ENCODE measurements at places on chromosomes 12 and 14. TPM values are rescaled to one million over a fixed set of nuclear protein-coding genes. Genes with fewer than 3 reads are reported as not detected.

DNA sequence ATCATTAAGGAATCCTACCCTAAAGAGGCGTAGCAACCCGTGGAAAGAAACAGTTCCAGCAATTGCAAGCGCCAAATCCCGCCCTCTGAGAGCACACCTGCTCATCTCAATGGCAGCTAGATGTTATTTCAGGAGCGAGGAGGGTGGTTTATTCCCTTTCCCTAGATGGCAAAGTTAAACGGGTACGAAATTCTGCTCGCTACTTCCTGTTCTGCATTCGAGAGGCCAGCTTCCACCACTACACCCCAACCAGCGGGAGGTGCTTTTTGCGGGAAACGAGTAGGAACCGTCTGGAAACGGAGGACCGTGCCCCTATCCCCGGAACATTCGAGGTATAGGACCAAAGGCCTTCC is 536 bp downstream of the VPS29 start:
- peak overlapping the region; percentile 99 for H3K27ac ChIP-seq
- DNase-seq = no peak
- peaks cover 13% of the 10 kb centered on the region for H3K36me3 ChIP-seq
- H3K27me3 ChIP-seq = no peaks in the 10 kb centered on the region

DNA sequence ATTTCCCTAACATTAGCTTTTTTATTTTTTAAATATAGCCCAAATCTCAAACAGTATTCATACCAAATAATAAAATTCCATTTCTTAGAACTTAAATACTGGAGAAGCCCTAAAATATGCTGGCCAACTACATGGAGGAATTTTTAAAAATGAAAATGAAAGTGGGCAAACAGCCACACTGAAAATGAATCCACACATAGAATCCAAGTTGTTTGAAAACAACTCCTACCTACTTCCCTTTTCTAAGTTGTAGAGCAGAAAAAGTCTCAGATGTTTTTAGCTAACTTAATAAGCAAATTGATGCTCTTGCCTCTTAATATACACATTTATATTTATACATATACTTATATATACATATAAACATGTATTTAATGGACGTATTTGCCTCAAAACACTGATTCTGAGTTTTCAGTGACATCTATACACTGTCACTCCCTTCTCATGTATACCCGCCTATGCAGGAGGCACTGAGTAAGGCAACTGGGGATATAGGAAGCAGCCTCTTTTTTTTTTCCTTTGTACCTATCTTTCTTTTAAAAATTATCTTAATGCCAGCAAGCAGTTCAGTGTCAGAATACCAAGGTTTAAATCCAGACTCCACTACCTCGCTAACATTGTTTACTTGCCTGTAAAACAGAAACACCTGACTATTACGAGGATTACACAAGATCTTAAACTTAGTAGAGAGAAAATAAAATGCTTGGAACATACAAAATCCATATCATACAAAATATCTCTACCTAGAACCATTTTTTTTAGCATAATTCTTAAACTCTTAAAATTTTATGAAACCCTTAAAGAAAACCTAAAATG is 13.3 kb downstream of the DICER1 start:
- H3K27ac ChIP-seq = peak overlapping the region; percentile 68
- peaks cover 16% of the 10 kb centered on the region for H3K4me1 ChIP-seq
- no peak for DNase-seq
- H3K36me3 ChIP-seq = no peaks in the 10 kb centered on the region
- H3K4me3 ChIP-seq = no peak overlapping the region

GRCh38 chr12:92270521-92270920 is 124.9 kb upstream of the BTG1 start:
- H3K36me3 ChIP-seq = no peaks in the 10 kb centered on the region
- H3K27me3 ChIP-seq = no peaks in the 10 kb centered on the region
- no peak overlapping the region for H3K4me3 ChIP-seq
- DNase-seq = no peak

DNA sequence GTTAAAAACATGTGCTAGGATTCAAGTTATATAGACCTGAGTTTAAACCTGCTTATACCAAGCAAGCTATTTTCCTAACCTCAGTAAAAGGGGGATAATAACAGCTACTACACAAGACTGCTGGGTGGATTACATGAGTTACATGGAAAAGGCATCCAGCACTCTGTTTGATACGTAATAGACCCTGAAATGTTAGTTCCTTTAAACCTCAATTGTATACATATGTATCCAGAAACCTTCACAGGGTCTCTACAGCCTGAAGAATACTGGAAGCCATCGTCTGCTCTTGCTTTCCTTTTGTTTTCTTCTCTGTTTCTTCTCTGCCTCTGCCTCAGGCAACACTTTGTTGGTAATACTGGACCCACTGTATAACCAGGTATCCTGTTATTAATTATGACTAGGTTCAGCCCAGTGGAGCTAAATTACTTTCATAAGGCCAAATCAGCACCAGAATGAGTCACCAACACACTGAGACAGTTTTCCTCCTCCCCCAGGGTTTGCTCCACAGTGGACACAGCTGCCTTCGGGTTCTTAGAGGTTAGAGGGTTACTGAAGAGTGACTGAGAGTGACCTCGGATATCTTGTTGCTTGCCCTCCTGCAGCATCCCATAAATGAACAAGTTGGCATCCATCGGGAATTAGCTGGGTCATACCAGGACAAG is 127.1 kb downstream of the CAPZA3 start:
- H3K4me3 ChIP-seq = no peak overlapping the region
- H3K27ac ChIP-seq = no peak overlapping the region
- no peaks in the 10 kb centered on the region for H3K36me3 ChIP-seq
- DNase-seq = no peak

DNA sequence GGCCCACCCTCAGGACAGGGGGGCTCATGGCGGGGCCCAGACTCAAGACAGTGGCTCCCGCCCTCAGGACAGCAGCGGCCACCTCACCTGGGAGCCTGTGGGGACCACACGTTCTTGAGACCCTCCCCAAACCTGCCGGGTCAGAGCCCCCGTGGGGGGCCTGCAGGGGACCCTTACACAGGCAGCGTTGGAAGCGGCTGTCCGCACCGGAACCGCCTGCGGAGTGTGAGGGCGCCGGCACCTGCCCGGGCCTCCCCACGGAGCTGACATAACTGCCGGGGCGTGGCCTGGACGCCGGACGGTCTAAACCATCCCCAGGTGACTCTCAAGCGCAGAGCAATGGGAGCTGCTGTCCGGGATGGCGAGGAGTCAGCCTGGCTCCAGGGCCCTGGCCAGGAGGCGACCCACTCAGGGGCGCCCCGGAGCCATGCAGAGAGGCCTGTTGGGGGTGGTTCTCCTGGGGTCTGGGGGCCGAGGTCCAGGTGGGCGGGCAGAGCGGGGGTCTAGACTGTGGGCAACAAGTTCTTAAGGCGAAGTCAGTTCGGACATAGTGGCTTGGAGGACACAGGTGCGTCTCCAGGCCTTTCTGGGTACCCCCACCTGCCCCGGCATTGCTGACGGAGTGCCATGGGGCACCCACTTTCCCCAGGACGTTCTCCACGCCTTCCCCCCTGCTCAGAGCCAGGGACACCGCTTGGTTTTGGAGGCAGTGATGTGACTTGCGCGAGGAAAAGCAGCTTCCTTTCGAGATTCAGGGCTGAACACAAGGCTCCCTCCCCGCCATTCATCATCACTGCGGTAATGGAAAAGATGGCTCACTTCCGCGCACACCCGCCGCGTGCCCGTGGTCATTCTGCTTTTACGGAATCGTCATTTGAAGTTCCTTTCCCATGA is 23.2 kb downstream of the GALNT9 start:
- H3K36me3 ChIP-seq = no peaks in the 10 kb centered on the region
- H3K27ac ChIP-seq = no peak overlapping the region
- H3K4me1 ChIP-seq = no peaks in the 10 kb centered on the region
- no peak for DNase-seq
- no peaks in the 10 kb centered on the region for H3K27me3 ChIP-seq
- H3K4me3 ChIP-seq = no peak overlapping the region

- H3K27me3 ChIP-seq = no peaks in the 10 kb centered on the region
- H3K36me3 ChIP-seq = peaks cover 57% of the 10 kb centered on the region
- H3K4me3 ChIP-seq = no peak overlapping the region
- DNase-seq = no peak
- no peaks in the 10 kb centered on the region for H3K4me1 ChIP-seq
- no peak overlapping the region for H3K27ac ChIP-seq
Observed at GRCh38 chr14:99412117-99413061, 68.3 kb downstream of the SETD3 start.

- H3K4me3 ChIP-seq = no peak overlapping the region
- H3K27me3 ChIP-seq = no peaks in the 10 kb centered on the region
Observed at GRCh38 chr12:2149091-2149490, 96.3 kb downstream of the CACNA1C start.

GRCh38 chr12:84793558-84794367 is 118.8 kb downstream of the SLC6A15 start:
- no peak for DNase-seq
- no peaks in the 10 kb centered on the region for H3K27me3 ChIP-seq
- no peaks in the 10 kb centered on the region for H3K4me1 ChIP-seq
- no peak overlapping the region for H3K4me3 ChIP-seq

DNA sequence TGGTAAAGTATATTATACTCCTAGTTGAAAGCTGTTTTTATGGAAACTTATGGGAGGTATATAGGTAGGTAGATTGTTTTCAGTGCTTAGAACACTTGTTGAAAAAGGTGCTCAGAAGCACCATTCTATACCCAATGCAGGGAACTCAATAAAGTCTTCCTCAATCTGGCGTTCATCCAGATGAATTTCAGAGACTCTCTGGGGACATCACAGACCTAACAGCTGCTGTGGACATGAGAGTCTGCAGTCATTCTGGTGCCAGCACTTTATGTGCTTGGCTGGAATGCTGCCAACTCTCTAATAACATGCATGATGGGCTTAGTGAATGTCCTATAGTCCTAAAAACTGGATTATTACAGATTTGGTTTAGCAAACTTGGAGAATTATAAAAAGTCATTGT is 115.9 kb downstream of the NTN4 start:
- H3K36me3 ChIP-seq = no peaks in the 10 kb centered on the region
- H3K4me1 ChIP-seq = peaks cover 14% of the 10 kb centered on the region
- no peak overlapping the region for H3K4me3 ChIP-seq
- DNase-seq = no peak

GRCh38 chr14:34692348-34692747 is 22.0 kb downstream of the CFL2 start:
- DNase-seq = no peak
- H3K27me3 ChIP-seq = no peaks in the 10 kb centered on the region
- no peak overlapping the region for H3K27ac ChIP-seq
- H3K4me3 ChIP-seq = no peak overlapping the region
- peaks cover 10% of the 10 kb centered on the region for H3K4me1 ChIP-seq

DNA sequence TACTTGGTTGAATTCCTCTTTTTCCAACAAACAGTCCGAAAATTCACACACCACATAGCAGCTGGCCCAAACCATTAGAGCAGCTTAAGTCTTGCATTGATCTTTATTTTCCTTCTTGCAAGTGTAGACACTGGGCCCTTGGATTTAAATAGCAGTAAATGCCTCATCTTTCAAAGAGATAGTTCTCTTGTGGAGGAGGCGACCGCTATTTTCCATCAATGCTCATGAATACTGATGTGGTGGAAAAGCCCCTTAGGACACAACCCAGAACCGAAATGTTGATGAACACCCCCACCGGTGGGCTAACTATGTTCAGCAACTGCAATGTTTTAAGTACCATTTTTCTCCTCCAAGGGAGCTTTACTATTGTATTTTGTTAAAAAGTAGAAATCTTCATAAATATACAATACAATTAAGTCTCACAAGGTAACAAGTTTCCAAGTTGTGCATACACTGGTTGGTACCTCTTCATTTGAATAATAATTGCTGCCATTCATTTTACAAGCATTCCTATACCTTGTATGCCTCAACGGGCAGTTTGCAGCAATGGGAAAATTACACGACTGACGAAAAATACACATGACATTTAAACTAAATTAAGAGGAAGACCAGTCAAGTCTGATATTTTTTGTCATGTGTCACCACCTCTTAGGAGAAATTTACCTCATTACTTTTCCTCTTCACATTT is 18.0 kb downstream of the NIN start:
- no peaks in the 10 kb centered on the region for H3K36me3 ChIP-seq
- H3K4me1 ChIP-seq = peaks cover 13% of the 10 kb centered on the region
- DNase-seq = no peak
- H3K4me3 ChIP-seq = no peak overlapping the region
- no peaks in the 10 kb centered on the region for H3K27me3 ChIP-seq

GRCh38 chr14:95562892-95563685 is 28.2 kb downstream of the GLRX5 start:
- no peak overlapping the region for H3K27ac ChIP-seq
- no peaks in the 10 kb centered on the region for H3K4me1 ChIP-seq
- H3K27me3 ChIP-seq = no peaks in the 10 kb centered on the region
- H3K36me3 ChIP-seq = no peaks in the 10 kb centered on the region

DNA sequence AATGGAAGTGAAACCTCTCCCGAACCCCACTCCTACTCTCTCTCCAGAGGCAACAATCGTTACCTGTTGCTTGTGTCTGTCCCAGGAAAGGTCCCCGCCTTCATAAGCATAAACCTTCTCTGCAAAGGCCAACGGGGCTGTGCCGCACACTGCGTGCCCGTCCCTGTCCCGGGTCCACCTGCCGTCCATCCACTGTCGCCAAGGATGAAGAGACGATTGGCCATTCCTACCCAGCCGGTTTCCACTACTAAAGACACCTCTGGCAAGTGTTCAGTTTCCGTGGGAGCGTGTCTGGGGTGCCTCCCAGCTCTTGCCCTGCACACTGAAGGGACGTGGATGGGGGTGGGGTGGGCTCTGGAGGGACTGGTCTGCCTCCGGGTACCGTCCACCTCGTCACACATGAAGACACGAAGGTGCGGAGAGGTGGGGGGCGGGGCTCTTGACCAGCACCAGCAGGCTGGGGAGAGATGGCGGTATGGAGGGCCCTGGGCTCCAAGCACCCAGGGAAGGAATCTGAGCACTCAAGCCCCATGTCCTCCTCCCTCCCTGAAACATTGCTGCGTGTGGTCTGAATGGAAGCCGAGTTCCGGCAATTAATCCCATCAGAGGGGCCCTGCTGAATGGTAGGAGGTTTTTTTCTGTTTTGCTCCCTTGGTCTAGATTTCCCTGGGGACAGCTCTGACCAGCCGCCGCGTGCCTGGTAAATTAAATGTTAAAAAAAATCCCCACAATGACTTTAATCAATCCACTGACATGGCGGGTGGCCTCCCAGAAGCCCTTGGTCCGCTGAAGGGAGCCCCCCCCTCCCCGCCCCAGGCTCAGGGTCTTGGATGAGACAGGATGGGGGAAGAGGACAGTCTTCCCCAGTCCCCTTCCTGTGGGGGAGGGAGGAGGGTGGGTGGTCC is 4.1 kb upstream of the KIF26A start:
- peaks cover 28% of the 10 kb centered on the region for H3K27me3 ChIP-seq
- H3K4me3 ChIP-seq = no peak overlapping the region
- no peak overlapping the region for H3K27ac ChIP-seq

GRCh38 chr14:25049568-25050268 is at the start of gene STXBP6:
Gene STXBP6, minus strand, starts transcription at chr14:25050147. Its CDS starts 75,329 bp downstream, at chr14:24974818.
- no peaks in the 10 kb centered on the region for H3K36me3 ChIP-seq
- H3K27me3 ChIP-seq = peaks cover 7% of the 10 kb centered on the region
- peaks cover 5% of the 10 kb centered on the region for H3K4me1 ChIP-seq
- H3K27ac ChIP-seq = peak within 1 kb of the TSS; percentile 80

Gene GALNT16
- 0.53 TPM for total RNA-seq
